ENCODE measurements at places on chromosomes 5 and 9. TPM values are rescaled to one million over a fixed set of nuclear protein-coding genes. Genes with fewer than 3 reads are reported as not detected.

GRCh38 chr5:37071487-37071886 lies 177.7 kb downstream of the CPLANE1 start:
- no peak for DNase-seq

GRCh38 chr9:136386018-136386417 lies 12.5 kb upstream of the CARD9 start:
- no peak for DNase-seq

Gene NXNL2
- not detected for total RNA-seq

- peak; percentile 56 for DNase-seq
Observed at GRCh38 chr5:37847978-37848425, 8.2 kb upstream of the GDNF start.

All from MG63 (cell line).